Activated CD4-positive, CD25-positive, alpha-beta regulatory T cell (primary cell): ENCODE measurements at places on chromosomes 7 and 10.

- no peak for DNase-seq
Observed at GRCh38 chr10:70601746-70602145, 795 bp downstream of the PRF1 start.

GRCh38 chr10:96341219-96342182 lies 17.3 kb downstream of the OPALIN start:
- no peak for DNase-seq

- DNase-seq: no peak
Observed at GRCh38 chr10:12036073-12036655, 6.4 kb downstream of the UPF2 start.

DNA sequence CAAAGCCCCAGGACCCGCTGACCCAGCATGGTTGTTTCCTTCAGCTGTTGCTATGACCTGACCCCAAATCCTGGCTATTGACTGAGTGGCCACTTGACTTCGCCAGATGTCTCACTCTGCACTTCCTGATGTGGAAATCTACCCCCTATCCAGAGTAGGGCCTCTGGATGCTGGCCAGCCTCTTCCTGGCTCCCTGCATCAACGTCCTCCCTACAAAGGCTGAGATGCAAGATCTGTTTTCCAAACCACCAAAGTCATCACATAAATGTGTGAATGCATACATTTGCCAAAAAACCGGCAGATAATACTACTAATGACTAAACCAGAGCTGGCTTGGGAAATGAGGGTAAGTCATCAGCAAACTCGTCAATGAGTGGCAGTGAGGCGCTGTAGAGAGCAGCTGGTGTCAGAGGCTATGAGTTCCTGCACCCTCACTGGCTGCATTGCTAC lies 70.4 kb downstream of the PYROXD2 start:
- DNase-seq: no peak

GRCh38 chr7:11415101-11415500 lies 416.9 kb downstream of the THSD7A start:
- no peak for DNase-seq

DNA sequence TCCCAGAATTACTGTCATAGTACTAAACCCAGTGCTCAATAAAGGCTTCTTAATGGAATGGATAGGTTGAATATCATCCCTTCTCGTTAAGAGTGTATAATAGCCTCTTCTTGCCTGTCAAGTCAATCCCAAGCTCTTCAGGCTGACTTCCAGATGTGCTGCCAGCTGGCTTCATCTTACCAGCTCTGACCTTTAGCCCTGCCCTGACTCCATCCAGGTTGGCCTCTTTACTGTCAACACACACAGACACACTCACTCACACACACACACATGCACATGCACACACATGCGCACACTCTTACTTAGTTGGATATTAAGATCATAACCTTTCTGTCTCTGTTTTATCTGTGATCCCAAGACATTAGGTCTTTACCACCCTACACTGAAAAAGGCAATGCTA lies 49.1 kb downstream of the ASB4 start:
- no peak for DNase-seq

GRCh38 chr10:600876-601659 lies 88.4 kb downstream of the DIP2C start:
- DNase-seq: no peak

- no peak for DNase-seq
Observed at GRCh38 chr7:45658716-45659495, 84.7 kb downstream of the ADCY1 start.

- DNase-seq: no peak
Observed at GRCh38 chr10:71272056-71272771, 46.8 kb upstream of the SLC29A3 start.

- DNase-seq: no peak
Observed at GRCh38 chr7:157405501-157405900, 68.7 kb downstream of the DNAJB6 start.

GRCh38 chr7:91949221-91950009 lies 8.8 kb downstream of the AKAP9 start:
- no peak for DNase-seq

DNA sequence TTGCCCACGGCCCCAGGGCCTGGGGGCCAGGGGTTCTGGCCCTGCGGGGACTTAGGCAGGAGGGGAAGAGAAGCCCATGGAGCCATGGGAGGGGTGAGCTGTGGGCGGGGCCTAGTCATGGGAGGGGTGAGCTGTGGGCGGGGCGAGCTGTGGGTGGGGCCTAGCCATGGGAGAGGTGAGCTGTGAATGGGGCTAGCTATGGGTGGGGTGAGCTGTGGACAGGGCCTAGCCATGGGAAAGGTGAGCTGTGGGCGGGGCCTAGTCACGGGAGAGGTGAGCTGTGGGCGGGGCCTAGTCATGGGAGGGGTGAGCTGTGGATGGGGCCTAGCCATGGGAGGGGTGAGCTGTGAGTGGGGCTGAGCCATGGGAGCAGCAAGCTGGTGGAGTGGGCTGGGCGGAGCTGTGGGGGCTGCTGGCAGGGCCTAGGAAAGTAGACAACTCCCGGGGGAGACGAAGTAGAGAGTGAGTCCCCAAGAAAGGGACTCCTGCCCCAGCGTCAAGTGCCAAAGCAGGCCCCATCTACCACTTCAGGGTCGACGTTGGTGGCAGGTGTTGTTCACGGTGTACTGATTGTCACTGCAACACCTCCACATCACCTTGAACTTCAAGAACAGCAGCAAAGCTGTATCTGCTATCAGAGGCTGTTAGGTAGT lies 19.2 kb upstream of the TTYH3 start:
- DNase-seq: no peak

DNA sequence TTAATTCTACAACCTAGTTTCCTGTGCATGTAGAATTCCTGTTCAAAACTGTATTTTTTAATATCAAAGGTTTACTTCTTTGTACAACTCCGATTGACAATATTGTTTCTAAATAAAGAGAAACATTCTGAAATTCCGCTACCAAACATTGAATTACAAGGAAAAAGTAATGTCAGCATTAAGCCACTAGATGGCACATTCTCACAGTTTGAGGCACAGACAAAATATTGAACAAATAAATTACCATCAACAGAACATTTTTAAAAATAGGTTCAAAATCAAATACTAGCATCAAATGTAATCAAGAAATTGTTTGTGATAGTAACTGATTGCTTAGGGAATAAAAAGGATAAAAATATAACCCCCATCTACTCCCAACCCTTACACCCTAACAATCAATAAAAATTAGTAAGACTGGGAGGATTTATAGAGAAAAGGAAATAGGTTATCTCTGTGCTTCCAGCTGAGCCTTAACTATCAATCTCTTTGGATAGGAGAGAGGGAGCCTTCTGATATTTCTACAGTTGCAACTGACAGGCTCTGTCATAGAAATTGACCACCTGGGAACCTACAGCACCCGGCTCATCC lies 86.6 kb upstream of the C7orf33 start:
- no peak for DNase-seq

GRCh38 chr10:8041992-8042720 lies 12.3 kb upstream of the GATA3 start:
- no peak for DNase-seq

- DNase-seq: no peak
Observed at GRCh38 chr7:120806669-120807068, 51.3 kb downstream of the TSPAN12 start.

DNA sequence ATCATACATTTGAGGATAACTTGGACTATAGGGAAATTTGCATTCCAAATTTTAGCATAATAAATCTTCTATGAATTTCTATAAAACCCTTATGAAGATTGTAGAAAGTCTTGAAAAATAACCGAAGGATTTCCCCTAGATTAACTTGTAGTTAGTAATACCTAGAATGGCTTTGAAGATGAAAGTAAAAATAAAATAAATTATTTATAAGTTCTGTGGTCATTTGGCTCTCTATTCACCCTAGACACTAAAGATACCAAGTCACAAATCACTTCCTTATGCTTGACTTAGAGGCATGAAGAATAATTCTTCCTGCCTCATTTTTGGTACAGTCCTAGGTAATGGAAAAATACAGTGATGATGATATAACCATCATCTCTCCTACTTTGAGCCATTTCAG lies 79.3 kb downstream of the CSTF2T start:
- DNase-seq: no peak

- no peak for DNase-seq
Observed at GRCh38 chr10:1169186-1169885, 113.2 kb downstream of the WDR37 start.

DNA sequence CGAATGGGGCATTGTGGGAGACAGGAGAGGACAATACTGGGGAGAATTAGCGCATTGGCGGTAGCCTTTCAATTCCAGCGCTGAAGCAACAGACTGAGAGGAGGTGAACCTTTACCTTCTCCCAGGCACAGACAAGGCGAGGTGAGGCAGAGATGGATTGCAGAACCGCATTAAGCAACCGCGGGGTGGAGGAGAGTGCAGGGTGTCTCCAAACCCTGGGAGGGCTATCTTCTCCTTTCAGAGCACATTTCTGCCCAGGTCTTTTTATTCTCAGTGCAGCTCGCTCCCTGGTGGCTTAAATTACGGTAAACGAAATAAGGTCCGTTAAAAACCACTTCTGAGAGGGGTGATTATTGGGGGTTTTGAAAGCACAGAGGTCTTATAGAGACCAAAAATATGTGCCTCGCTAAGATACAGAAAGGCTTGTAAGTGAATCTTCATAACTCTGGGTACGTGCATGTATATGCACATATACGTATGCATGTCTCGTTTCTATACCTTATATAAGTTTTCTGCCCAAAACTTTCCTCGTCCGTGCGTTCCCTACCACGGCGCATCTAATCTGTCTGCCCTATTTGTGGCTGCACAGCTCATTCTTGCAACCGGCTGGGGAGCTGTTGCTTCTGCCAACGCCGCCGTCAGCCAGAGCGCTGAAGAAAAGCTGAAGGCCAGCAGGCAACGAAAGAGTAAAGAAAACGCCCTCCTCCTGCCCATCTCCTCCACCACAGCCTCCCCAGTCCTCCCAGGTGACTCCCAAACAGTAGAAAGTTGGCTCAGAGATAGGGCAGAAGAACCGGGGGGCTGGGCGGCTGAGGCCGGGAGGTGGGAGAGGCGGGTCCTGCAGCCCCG lies 895 bp upstream of the ZNF804B start:
- DNase-seq: no peak

- no peak for DNase-seq
Observed at GRCh38 chr10:17427666-17428350, 26.6 kb downstream of the ST8SIA6 start.

- DNase-seq: no peak
Observed at GRCh38 chr10:43929122-43929521, 280.4 kb upstream of the ZNF32 start.

- DNase-seq: no peak
Observed at GRCh38 chr10:70053841-70054288, 1.2 kb downstream of the MACROH2A2 start.

- DNase-seq: no peak
Observed at GRCh38 chr10:98489561-98490481, 43.1 kb upstream of the HPS1 start.

DNA sequence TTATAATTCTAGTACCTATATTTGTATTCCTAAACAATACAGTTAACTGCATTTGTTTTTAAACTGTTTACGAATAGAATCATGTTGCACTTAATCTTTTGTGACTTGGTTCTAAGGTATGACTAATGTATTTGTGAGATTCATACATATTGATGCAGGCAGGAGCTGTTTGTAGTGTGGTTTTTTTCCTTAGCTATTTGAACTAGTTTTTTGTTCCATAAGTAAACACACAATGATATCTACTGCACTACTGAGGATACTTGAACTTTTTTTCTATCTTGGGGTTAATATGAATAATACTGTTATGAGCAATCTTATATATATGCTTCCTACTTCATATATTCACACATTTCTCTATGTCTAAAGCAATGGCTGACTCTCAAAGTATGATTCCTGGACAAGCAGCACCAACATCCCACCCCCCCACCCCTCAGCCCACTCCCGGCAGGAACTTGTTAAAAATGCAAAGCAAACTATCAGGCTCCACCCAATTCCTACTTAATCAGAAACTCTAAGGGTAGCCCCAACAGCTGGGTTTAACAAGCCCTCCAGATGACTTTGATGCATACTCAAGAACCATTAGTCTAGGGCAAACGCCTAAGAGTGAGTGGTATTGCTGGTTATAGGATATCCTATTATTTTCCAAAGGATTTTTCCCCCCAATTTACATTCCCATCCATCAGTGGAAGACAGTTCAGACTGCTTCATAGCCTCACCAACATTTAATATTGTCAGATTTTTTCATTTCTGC lies 25.8 kb downstream of the BRAF start:
- no peak for DNase-seq

GRCh38 chr7:128004623-128005022 lies 26.6 kb downstream of the LRRC4 start:
- DNase-seq: no peak

GRCh38 chr7:117085769-117086463 lies 132.6 kb downstream of the ST7 start:
- no peak for DNase-seq

DNA sequence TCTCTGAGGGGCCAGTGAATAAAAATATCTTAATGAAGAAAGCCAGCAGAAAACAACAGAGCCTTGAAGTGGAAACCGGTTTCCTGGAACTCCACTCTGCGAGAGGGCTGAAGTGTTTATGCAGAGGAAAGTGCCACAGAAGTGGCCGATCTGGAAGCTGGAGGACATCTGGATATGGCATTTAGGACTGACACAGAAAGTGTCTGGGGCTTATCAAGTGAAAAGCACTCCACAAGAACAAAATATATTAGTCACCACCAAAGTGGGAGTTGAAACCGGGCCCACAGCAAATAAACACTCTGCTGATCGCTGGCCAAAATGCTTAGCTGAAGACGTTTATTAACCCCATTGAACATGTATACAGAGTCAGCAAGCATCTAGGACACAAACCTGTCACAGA lies 7.8 kb downstream of the NOD1 start:
- no peak for DNase-seq

- DNase-seq: no peak
Observed at GRCh38 chr7:22618528-22618927, 108.5 kb upstream of the IL6 start.

- no peak for DNase-seq
Observed at GRCh38 chr7:92802406-92802805, 34.0 kb downstream of the CDK6 start.

GRCh38 chr7:3754493-3755341 lies 453.7 kb downstream of the SDK1 start:
- DNase-seq: no peak

- DNase-seq: no peak
Observed at GRCh38 chr7:87852306-87852705, 23.9 kb downstream of the SLC25A40 start.

- no peak for DNase-seq
Observed at GRCh38 chr7:82289889-82290288, 153.7 kb downstream of the CACNA2D1 start.

GRCh38 chr7:51160411-51160810 lies 156.2 kb downstream of the COBL start:
- DNase-seq: no peak

DNA sequence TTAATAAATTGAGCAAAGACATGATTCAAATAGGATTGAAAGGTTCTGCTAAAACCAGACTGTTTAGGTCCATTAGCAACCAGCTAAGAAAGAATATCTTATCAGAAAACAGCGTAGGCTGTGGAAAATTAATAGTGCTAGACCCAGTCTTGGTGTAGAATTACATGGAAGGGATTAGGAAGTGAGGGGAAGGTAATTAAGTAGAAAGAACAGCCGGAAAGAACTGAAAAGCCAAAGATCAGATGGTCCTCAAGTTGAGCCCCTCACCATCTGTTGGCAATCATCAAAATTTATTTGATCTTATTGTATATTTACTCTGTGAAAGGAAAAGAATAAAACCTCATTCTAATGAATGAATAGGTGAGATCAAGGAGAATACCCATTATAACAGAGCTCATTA lies 50.1 kb downstream of the COL1A2 start:
- DNase-seq: no peak
